ENCODE measurements at places on chromosomes 16 and 17.

DNA sequence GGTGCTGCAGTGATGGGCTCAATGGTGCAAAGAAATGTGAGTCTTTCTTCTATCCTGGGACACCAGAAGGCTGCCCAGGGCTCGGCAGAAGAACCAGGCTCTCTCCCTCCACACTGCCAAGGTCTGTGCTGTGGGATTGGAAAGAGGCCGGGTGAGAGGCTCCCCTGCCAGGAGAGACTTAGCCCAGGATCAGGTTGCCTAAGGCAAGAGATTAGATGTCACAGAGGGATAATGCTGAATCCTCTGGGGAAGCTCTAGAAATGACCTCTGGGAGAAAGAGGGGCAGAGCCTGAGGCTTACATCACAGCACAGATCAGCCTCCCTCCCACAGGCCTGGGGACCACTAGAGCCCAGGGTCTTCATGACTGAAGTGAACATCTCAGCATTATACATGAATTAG lies 5.7 kb upstream of the DOC2B start:
- DNase-seq: no peak

- no peak for DNase-seq
Observed at GRCh38 chr17:42886283-42887176, 14.1 kb upstream of the G6PC1 start.

- DNase-seq: no peak
Observed at GRCh38 chr17:7932949-7933348, 943 bp downstream of the CNTROB start.

DNA sequence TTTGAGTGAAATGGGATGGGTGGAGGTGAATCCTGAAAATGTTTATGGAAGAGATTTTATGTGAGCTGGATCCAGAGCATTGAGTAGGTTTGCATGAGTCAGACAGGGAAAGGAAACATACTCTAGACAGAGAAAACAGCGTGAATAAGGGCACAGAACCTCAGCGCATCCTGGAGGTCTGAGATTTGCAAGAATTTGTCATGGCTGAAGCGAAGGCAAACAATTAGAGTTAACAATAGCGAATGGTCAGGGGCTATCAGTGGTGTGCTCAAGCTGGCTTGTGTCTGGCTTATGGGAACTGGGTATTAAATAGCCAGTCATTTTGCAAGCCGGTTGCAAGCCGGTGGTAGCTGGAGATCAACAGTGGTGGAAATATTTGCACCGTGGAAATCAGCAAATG lies 36.4 kb downstream of the MAP2K6 start:
- DNase-seq: no peak

GRCh38 chr16:10318798-10319500 lies 66.9 kb upstream of the ATF7IP2 start:
- no peak for DNase-seq

DNA sequence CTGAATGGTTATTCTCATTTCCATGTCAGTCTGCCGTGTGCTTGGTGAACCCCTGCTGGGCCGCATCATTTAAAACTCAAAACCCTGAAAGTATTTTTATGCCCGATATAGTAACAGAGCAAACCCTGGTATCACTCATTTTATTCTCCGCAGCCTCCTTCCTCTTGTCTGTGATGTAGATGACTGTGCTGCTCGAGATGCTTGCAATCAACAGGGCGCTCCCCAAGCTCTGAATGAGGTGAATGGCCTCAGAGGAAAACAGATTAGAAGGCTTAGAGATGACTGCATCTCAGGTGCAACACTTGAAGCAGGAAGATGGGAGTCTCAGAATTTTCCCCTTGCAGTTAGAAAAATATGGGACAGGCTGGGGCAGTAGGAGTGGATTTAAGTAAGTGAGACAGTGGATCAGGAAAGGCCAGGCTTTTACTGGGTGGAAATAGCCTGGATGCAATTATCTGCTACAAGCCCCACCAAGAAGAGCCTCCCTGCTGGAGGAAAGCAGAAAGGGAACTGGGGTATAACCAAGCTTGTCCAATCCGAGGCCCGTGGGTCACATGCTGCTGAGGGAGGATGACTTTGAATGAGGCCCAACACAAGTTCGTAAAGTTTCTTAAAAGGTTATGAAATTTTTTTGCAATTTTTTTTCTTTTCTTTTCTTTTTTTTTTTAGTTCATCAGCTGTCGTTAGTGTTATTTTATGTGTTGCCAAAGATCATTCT lies 166.9 kb downstream of the CDH13 start:
- DNase-seq: no peak

Measured in frontal cortex (tissue), 4 donors.